ENCODE measurements at places on chromosomes 5 and 9. TPM values are rescaled to one million over a fixed set of nuclear protein-coding genes. Genes with fewer than 3 reads are reported as not detected.

DNA sequence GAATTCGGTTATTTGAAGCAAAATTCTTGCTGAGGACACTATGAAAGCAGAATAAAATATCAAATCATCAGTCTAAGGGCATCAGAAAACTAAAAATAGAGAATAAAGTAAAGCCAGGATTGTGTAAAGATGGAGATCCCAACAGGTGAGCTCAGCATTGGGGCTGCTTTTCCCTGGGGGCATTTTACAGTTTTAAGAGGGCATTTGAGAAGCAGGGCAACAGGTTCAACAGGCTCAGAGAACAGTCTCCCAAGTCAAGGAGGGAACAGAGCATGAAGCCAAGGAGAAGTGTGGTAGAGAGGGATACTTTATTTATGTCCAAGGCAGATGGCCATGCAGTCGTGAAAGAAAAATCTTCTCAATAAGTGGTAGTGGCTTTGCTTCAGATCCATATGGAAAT, 145.4 kb downstream of the SYK start:
- H3K4me3 ChIP-seq: no peak overlapping the region
- DNase-seq: no peak
- H3K27me3 ChIP-seq: no peaks in the 10 kb centered on the region
- H3K4me1 ChIP-seq: peaks cover 6% of the 10 kb centered on the region

DNA sequence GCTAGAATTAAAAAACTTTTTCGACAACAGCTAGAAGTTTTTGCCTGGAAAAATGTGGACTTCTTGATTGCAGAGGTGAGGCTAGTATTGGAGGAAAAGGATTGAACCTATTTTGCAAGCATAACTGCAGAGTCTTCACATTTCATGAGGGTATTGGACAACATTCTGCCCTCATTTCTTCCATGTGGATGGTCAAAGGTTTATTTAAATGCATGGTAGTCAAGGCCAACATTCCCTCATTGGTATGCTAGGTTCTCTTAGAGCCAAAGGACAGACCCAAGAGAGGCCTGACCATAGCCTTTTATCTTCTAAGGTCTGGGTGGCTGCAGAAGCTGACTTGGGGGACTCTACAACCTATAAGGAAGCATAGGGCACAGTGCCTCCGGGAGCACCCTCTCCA, 11.2 kb downstream of the BHMT2 start:
- H3K4me3 ChIP-seq: no peak overlapping the region
- H3K27me3 ChIP-seq: no peaks in the 10 kb centered on the region
- no peak for DNase-seq
- no peak overlapping the region for H3K27ac ChIP-seq

DNA sequence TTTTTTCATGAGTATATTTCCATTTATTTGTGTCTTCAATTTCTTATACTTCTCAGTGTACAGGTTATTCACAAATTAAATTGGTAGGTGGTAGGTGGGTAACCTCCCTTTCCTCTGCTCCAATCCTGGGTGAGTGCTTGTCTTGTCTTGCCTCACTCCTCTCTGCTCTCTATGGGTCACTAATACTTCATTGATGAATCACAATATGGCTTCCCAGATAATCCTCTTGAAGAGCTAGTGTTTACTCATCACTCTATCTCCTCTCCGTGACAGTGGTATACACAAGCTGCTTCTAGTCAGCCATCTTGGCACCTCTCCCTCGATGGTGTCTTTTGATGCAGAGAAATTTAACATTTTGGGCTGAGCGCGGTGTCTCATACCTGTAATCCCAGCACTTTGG, 331.8 kb upstream of the NMUR2 start:
- H3K36me3 ChIP-seq: no peaks in the 10 kb centered on the region
- no peak for DNase-seq
- H3K4me1 ChIP-seq: no peaks in the 10 kb centered on the region
- no peaks in the 10 kb centered on the region for H3K27me3 ChIP-seq
- H3K27ac ChIP-seq: no peak overlapping the region

DNA sequence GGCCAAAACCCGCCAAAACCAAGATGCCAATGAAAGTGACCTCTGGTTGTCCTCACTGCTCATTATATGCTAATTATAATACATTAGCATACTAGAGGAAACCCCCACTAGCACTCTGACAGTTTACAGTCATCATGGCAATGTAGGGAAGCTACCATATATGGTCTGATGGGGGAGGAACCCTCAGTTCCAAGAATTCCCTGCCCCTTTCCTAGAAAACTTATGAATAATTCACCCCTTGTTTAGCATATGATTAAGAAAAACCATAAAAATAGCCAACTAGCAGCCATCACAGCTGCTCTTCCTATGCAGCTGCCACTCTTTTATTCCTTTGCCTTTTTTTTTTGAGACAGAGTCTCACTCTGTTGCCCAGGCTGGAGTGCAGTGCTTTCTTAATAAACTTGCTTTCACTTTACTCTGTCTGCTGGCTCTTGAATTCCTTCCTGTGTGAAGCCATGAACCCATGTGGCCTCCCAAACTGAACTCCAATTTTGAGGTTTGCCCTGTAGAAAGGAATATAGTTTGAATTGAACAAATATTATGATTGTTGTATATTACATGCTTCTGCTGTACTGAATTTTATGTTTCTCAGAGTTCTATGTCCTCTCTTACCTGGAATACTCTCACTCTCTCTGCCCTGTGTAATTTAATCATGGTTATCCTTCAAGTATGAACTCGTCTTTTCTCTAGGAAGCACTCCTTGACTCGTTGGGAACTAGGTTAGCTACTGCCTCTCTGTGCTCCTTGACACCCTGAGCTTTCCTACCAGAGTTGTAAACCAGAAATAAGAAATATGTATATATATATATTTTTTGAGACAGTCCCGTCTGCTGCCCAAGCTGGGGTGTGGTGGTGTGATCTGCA, 59.8 kb downstream of the KIAA1958 start:
- H3K27ac ChIP-seq: no peak overlapping the region
- H3K36me3 ChIP-seq: no peaks in the 10 kb centered on the region
- DNase-seq: no peak
- H3K4me1 ChIP-seq: peaks cover 4% of the 10 kb centered on the region
- H3K27me3 ChIP-seq: no peaks in the 10 kb centered on the region

GRCh38 chr5:133801431-133801830, 167.0 kb downstream of the C5orf15 start:
- H3K36me3 ChIP-seq: no peaks in the 10 kb centered on the region
- DNase-seq: no peak
- H3K4me1 ChIP-seq: no peaks in the 10 kb centered on the region
- no peak overlapping the region for H3K4me3 ChIP-seq
- no peaks in the 10 kb centered on the region for H3K27me3 ChIP-seq

DNA sequence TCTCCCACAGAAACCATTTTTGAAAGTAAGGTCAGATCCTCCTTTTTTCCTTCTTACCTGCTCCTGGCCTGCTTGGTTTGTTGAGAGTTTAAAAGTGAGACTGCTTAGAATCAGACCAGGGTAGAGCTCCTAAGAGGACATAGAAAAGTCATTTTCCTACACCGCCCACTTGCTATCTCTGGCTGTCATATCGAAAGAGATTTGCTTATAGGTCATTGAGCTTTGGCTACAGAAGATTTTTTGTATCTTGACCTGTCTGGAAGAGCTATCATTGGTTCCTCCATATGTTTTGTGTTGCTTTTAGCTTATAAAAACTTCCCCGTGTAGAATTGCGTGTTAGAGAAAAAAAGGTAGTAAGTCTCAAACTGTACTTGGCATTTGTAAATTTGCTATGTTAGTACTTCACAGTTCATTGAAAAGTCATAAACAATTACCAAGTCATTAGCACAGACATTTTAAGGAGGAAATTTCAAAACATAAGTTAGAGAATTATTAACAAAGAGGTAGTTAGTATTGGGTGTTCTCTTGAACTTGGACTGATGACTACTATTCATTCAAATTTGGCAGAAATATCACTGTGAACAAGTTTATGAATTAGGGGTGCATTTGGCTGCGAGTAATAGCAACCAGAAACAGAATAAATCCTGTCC, 96.6 kb downstream of the MAN2A1 start:
- no peak overlapping the region for H3K4me3 ChIP-seq
- no peak overlapping the region for H3K27ac ChIP-seq
- no peaks in the 10 kb centered on the region for H3K27me3 ChIP-seq
- H3K36me3 ChIP-seq: no peaks in the 10 kb centered on the region

- H3K4me3 ChIP-seq: no peak overlapping the region
- H3K36me3 ChIP-seq: no peaks in the 10 kb centered on the region
- H3K27me3 ChIP-seq: no peaks in the 10 kb centered on the region
These were observed 64.0 kb downstream of the PRRC1 start for GRCh38 chr5:127581450-127581849.

DNA sequence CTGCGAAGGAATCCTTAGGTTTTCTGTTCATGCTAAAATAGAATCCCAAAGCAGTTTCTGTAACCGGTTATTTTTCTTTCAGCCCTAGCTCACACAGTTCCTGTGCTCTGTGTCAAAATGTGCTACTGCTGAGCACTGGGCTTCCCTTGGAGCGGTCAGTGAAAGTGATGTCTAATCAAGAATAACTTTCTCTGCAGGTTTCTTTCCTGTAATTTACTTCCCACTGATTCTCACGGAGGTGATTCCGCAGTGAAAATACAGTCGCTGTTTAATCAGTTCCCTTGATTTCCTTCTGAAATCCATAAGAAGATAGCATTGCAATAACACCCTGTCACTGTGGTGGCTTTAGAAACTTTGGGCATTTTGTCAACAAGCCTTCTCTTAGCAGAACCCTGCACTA, 112.0 kb upstream of the ISL1 start:
- H3K4me1 ChIP-seq: no peaks in the 10 kb centered on the region
- H3K27me3 ChIP-seq: no peaks in the 10 kb centered on the region
- H3K36me3 ChIP-seq: no peaks in the 10 kb centered on the region
- H3K27ac ChIP-seq: no peak overlapping the region

- DNase-seq: no peak
- H3K36me3 ChIP-seq: no peaks in the 10 kb centered on the region
- peak overlapping the region; percentile 83 for H3K27ac ChIP-seq
- H3K4me1 ChIP-seq: peaks cover 79% of the 10 kb centered on the region
These were observed 225.8 kb downstream of the FANCC start for GRCh38 chr9:95091601-95092261.

DNA sequence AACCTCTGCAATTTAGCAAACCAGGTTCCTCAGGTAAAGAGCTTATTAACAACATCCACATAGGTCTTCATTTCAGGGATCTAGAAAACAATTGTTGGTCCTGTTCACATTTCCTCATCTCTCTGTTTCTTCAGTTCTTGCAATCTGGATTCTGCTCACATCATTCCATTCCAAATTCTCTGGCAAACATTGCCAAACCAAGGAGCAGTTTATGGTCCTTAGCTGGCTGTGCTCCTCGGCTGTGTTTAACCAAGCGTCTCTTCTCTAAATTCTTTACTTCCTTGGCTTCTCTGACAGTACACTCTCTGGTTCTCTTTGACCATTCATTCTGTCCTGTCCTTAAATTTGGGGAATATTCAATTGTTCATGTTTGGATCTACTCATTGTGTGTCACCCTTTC, 65.8 kb upstream of the RANBP3L start:
- no peak overlapping the region for H3K4me3 ChIP-seq
- H3K36me3 ChIP-seq: no peaks in the 10 kb centered on the region
- H3K4me1 ChIP-seq: peaks cover 12% of the 10 kb centered on the region
- no peak overlapping the region for H3K27ac ChIP-seq
- no peaks in the 10 kb centered on the region for H3K27me3 ChIP-seq
- no peak for DNase-seq

DNA sequence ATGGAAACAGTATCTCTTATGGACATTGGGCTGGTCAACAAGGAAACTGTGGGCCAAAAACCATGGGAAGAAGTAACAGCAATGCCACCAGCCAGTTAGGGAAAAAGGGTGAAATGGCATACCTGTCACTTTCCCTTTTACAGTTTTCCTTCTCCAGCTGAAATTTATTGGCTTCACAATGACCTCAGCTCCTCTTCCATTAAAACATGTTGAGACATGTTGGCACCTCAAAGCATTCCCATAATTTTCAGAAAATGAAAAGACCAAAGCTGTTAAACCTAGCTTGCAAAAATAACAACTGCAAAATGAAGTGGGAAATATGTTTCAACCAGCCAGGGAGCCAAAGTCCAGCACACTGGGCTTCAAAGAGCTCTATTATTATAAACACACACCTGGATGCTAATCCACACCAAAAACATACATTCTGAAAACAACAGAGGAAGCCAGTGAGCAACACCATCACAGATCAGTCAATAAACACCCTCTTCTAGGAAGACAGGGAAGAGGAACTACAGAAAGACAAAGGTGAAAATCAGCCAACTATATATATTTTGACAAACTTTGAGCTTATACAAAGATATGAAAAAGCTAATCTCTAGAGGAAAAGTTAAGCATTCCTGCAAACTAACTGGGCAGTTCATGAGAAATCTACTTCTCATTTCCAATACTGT, 78.4 kb upstream of the PTGER4 start:
- no peaks in the 10 kb centered on the region for H3K27me3 ChIP-seq
- no peak overlapping the region for H3K27ac ChIP-seq
- no peaks in the 10 kb centered on the region for H3K4me1 ChIP-seq
- H3K36me3 ChIP-seq: no peaks in the 10 kb centered on the region

- DNase-seq: no peak
- peaks cover 8% of the 10 kb centered on the region for H3K4me1 ChIP-seq
- H3K27me3 ChIP-seq: no peaks in the 10 kb centered on the region
- no peaks in the 10 kb centered on the region for H3K36me3 ChIP-seq
- H3K4me3 ChIP-seq: no peak overlapping the region
- H3K27ac ChIP-seq: peak overlapping the region; percentile 82
These were observed 66.2 kb downstream of the SIL1 start for GRCh38 chr5:139131921-139132432.

DNA sequence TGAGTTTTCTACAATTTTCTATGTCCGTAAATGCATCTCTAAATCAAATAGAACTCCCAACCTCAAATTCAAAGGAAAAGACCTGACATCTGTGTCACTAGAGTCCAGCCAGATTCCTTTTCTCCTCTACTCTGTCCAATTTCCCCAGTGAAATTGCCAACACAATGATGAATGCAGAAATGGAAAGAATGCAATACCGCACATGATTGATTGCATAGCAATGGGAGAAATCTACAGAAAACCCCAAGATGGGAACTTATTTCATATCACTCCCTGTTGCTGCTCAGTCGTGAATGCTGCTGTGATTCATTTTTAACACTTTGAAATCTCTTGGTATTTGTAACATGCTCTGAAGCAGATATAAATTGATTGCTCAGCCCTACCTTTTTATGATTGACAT, 355.1 kb upstream of the TUSC1 start:
- H3K4me3 ChIP-seq: no peak overlapping the region
- H3K27me3 ChIP-seq: no peaks in the 10 kb centered on the region
- H3K27ac ChIP-seq: no peak overlapping the region
- H3K36me3 ChIP-seq: no peaks in the 10 kb centered on the region
- no peak for DNase-seq
- H3K4me1 ChIP-seq: no peaks in the 10 kb centered on the region

GRCh38 chr5:95884511-95884910, 62.0 kb upstream of the GLRX start:
- DNase-seq: no peak
- H3K4me3 ChIP-seq: no peak overlapping the region
- H3K27me3 ChIP-seq: no peaks in the 10 kb centered on the region
- H3K4me1 ChIP-seq: no peaks in the 10 kb centered on the region

- no peak overlapping the region for H3K4me3 ChIP-seq
- H3K4me1 ChIP-seq: peaks cover 5% of the 10 kb centered on the region
These were observed 1.4 kb downstream of the PLEKHG4B start for GRCh38 chr5:93221-93980.

Gene IL4
- total RNA-seq: not detected

Gene UNC5A
- not detected for total RNA-seq

Gene ZNF879
- total RNA-seq: 8.2 TPM

Gene ISOC1
- 35.1 TPM for total RNA-seq

Gene BASP1
- total RNA-seq: 5.7 TPM

Gene RAPGEF1
- total RNA-seq: 51.1 TPM

Gene SOHLH1
- total RNA-seq: not detected

Gene CTXN3
- total RNA-seq: not detected

Measured in transverse colon (tissue), 4 donors.